CD4-positive, alpha-beta T cell treated with Interleukin-15 for 4 hours (primary cell): ENCODE measurements at places on chromosomes 2 and 18.

DNA sequence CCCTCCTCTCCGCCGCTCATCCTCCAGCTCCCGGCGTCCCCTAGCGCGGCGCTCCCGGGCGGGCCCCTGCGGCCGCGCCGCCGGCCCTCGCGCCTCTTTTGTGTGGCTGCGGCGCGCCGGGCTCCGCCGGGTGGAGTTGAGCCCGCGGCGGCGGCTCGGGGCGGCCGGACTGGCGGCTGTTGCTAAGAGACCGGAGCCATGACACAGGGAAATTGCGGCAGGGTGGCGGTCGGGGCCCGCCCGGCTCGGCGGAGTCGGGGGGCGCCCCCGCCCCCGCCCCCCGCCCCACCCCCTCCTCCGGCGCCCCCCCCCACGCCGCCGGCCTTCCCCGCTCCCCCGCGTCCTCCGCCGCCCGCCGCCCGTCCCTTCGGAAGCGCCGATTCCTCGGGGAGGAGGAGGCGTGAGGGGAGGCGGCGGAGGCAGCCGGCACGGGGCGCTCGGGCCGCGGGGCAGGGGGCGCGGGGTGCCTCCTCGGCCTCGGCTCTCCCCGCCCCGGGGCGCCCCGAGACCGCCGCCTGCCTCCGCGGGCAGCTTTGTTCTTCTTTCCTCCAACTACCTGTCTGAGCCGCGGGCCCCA lies at the start of gene TMEM200C:
Gene TMEM200C, minus strand, starts transcription at position 224 of the 577 bp plus-strand sequence. CDS start 3,459 bp downstream, outside the sequence.
- DNase-seq, result no peak

GRCh38 chr2:219628235-219628985 lies 980 bp downstream of the SLC4A3 start:
- DNase-seq, result no peak

- DNase-seq, result no peak
Measured at GRCh38 chr18:64399566-64399965, 250.7 kb upstream of the LINC00305 start.

GRCh38 chr18:55275039-55275901 lies 312.7 kb downstream of the TCF4 start:
- no peak for DNase-seq

GRCh38 chr2:173134703-173135102 lies 59.1 kb downstream of the MAP3K20 start:
- no peak for DNase-seq

- no peak for DNase-seq
Measured at GRCh38 chr2:223768179-223768578, 69.2 kb downstream of the AP1S3 start.

GRCh38 chr18:63472380-63472779 lies 4.4 kb upstream of the SERPINB5 start:
- no peak for DNase-seq

DNA sequence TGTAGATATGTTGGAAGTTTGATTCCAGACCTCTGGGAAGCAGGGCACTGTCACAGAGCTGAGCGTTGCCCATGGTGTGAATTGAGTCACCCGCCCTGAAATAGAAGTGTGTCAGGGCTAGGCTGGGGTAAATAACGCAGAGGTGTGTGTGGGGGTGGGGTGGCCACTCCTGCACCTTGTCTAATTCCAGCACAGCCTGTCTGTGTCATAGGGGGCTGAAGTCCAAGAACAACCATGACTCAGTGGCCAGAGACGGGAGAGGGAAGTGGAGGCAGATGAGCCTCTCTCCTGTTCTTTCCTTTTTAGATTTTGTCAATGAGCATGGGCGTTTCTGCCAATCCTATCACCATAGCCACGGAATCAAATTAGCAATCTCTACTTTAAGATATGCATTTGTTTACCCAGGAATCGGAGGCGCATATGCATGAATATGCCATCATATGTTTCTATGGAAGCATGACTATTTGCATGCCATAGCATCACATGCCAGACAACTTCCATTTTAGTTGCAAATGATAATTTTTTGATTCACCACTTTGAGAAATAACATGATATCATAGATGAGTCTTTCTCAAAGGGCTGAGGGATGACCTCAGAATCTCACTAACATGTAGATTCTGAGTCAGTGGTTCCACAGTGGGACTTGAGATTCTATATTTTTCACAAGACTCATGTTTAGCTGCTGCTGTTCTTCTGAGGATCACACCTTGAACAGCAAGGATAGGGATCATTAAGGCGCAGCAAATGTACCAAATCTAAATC lies 852.9 kb downstream of the DCDC2C start:
- DNase-seq, result no peak

GRCh38 chr2:147297820-147298219 lies 547.0 kb upstream of the ACVR2A start:
- DNase-seq, result peak; percentile 70

DNA sequence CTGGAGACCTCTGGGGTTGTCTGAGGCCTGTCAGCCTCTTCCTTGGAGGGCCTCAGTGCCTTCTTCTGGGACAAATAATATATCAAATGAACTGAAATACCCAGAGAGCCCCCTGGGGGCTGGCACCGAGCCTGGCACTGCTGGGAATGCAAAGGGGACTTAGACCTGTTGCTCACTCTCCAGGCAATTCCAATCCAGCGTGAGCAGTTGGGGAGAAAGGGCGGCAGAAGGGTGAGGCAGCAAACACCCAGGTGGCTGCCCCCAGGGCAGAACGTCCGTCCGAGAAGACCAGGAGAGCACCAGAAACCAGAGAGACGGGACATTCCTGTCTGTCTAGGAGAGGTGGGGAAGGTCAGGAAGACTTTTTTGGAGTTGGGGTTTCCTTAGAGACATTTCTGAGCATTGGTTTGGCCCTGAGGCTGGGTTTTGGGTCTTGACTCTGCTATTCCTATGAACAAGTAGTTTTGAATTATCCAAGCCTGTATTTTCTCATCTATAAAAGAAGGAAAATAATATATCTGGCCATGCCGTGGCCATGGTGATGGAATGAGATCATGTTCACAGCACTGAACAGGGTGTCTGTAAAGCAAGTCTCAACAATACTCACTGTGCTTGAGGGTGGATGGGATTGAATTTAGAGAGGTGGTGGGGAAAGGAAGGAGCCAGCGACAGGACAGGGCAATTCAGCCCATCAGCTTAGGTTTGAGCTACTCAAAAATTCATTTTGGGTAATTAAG lies 44.3 kb upstream of the ZBTB7C start:
- DNase-seq, result no peak

DNA sequence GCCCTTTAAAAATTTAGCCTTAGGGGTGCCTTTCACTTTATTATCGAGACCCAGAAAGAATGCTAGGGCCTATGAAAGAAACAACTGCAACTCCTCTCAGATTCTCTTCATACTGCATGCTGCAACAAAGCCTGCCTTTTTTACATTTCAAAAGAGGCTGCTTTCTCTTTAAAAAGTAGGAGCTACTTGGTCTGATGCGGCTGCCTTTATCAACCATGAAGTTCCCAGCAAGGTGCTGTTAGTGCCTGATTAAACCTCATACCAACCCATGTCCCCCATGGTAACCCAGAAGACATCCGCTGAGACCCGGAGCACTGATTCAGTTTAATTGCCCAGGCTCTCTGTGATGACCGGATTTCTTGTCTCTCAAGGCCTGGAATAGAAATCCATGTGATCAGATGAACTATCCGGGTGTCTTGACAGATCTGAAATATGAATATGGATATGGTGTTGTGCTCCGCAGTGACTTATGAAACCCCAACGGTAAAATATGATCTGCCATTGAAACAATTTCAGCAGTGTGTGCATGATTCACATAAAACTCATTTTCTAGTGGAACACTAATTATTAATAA lies 368.3 kb downstream of the ZNF521 start:
- DNase-seq, result no peak

- no peak for DNase-seq
Measured at GRCh38 chr2:42830922-42831574, 38.7 kb upstream of the HAAO start.

GRCh38 chr2:221323513-221323912 lies 248.6 kb downstream of the EPHA4 start:
- no peak for DNase-seq

DNA sequence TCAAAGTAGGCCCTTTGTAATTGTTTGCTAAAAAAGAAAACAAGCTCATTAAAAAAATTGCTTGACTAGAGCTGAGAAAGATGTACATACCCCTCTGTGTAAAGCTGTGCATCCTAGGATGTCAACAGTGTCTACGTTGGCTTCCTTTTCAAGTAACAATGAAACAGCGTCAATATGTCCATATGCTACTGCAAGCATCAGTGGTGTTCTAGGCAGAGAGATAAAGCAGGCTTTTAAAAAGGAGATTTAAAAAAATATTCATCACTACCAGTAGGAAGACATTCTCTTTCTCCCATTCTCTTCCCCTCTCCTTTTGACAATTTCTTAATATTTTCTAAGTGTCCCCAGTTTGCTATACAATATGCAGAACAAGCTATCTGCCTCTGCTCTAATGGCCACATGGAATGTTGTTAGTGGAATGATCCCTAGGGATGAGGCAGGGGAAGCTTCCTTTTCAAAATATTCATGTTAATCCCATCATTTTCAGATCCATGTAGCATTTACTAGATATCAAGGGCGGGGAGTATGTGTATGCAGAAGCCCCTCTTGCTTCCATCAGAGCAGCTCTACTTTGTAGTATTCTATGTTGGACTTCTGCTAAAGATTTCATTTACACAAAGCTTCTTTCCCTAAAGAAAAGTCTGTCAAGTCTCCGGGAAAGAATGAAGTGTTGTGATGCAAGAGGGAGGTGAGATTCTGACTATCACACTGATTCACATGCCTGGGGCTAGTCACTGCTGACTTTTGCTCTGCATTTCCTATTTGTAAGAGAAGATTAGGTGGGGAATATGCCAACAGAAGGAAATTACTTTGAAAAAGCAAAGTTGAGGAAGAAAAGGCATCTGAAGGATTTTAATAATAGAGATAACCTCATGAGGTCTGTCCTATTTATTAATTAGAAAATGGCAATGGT lies 81.5 kb upstream of the PGAP1 start:
- no peak for DNase-seq

- DNase-seq, result no peak
Measured at GRCh38 chr2:174198846-174199564, 49.3 kb downstream of the OLA1 start.

DNA sequence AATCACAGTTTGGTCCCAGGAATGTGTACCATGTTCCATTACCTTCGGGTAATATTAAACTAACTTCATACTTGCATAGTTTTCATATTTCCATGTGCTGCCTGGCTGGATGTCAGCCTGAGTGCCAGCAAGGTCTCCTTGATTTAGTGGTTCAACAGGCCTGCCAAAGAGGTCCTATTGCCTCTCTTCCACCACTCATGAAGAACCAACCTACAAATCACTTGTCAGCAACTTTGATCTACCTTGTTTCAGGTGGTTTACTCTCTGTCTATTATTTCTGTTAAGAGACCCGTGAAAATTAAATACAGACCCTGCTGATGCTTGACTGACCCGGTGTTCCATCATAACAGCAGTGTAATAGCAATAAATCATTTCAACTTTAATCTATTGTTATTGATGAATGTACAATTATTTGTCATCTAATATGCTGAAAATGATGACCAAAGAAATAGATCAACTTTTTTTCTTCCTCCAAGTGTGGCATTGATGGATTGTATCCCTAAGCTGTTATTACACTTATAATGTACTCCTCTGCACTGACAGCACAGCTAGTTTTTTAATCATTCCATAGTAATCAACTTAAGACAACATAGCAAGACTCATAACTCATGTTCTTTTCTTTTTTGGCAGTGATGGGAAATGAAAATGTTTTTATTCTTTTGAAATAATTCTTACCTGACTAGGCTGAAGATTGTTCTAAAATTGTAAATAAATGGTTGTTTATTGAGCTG lies 1220.2 kb upstream of the ACVR2A start:
- no peak for DNase-seq

GRCh38 chr2:227826563-227826962 lies 12.9 kb downstream of the CCL20 start:
- DNase-seq, result no peak

- no peak for DNase-seq
Measured at GRCh38 chr2:594297-594949, 82.8 kb downstream of the TMEM18 start.

DNA sequence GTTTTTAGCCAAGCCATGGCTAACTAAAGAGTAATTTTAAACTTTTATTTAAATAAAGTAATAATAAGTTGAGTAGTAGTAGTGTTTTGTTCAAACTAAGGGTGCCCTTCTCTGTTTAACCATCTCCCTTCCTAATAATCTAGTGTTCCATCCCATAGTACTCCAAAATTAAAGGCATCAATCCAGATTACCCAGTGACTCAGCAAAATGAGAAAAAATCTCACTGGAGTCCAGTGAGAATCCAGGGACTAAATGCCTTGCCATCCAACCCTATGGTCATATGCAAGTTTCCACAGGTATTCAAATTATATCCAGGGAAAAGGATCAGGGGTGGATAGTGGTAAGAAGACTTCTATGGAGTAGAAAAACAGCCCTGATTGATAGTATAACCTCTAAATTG lies 19.6 kb upstream of the VRK2 start:
- DNase-seq, result no peak

DNA sequence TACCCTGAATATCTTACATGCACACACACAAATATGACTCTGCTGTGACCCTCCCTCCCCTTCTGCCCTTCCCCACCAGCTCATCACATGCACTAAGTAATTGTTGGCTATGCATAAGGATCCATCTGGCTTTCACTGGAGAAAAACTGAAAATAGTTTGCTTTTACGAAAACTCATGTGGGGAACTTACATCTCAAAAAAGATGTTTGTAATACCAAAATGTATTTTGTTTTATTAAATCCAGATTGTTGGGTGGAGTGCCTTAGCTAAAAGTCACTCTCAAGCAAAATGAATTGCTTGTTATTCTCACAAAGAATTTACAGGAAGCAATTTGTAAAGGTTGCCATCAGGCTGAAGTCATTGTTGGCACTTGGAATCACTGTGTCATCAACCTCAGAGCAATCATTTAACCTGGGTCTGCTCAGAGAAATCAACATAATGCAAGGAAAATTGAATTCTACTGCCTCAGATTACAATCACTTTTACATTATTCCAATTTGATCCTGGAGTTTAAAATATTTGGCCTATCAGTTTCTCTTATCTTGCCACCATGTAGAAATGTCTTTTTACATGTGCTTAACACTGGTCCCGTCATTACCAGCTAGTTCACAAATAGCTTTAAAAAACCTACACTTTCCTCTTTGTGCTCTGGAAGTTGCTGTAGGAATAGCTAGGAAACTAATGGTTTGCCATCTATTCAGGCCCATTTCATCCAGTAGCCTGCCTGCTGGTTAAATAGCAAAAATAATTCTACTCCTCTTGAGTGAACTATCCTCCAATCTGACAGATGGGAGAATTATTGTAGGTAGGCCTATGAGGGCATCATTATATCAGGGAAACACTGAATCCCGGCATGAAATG lies 90.3 kb upstream of the TMEM17 start:
- DNase-seq, result no peak

DNA sequence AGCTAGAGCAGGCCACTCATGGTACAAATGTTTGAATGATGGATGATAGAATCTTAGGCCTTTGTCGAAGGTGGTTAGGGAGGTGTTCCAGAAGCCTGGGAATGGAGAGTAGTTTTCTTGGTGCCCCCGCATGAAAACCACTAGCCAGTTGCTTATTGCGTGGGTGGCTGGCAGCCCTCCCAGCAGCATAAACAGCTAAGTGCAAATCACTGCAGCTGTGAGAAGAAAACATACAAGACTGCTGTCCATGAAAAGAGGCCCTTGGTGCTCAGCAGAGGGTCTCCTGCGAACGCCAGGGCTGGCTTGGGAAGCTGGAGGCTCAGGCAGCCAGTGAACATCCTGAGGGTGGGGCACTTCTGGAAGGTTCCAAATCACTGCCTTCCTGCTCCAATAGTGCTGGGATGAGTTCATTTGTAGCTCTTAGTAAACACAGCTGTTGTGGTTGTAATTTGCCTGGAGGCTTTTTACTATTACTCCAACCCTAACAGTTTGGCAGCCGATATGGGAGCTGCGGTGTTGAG lies 118.8 kb downstream of the MGAT5 start:
- no peak for DNase-seq
